ENCODE measurements at places on chromosomes 16 and 17.

DNA sequence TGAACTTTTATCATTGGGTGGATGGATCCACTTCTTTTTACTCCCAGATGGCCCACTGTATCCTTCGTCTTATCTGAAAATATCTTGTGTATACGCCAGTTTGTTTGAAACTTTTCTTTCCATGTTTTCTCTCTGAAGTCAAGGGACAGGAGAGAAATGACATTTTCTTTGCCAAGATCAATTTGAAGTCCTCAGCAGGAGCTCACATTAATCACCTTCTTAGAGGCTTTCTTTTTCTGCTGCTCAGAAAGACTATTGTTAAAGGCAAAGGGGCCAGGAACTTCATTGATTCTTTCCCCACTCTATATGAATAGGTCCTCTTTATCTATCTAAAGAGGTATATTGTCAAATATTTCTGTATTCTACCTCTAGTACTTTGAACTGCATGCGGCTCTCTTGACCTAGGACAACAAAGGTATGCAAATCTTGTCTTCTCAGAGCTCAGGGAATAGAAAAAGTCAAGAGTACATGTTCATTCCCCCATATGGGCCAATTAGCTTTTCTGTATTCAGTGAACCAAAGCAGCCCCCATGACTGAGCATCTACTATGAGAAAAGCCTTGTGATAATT, 583.3 kb downstream of the HS3ST4 start:
- DNase-seq = no peak

- no peak for DNase-seq
These were observed 185.3 kb downstream of the TMEM132E start for GRCh38 chr17:34764716-34765115.

DNA sequence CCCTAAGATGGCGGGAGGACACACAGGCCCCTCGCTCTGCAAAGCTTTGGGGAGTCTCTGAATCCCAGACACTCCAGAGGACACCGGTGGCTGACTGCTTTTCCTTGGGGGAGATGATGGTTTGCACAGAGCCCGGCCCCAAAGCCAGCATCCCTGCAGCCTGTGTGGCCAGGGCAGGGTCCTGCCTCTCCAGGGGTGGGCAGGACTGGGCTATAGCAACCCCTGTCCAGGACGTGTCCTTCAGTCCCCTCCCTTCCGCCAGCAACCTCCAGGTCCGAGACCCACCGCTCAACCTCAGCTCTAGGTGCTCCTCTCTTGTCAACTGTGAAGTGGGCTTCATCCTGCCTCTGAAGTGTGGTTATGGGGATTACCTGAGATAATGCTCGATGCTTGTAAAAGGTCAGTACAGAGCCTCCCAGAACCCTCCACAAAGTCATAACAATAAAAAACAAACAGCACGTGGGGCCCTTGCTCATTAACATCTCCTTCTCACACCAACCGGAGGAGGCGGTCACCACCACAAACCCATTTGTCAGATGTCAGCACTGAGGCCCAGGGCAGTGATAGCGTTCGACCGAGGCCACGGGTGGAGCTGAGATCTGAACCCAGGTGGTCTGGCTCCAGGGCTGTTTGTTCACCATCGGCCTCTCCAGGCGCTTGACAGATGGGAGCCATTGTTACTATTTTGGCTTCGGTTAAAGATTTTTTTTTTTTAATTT, 304.8 kb downstream of the IRF8 start:
- DNase-seq = no peak

- no peak for DNase-seq
These were observed 89.1 kb downstream of the ELAC2 start for GRCh38 chr17:12928736-12929135.

DNA sequence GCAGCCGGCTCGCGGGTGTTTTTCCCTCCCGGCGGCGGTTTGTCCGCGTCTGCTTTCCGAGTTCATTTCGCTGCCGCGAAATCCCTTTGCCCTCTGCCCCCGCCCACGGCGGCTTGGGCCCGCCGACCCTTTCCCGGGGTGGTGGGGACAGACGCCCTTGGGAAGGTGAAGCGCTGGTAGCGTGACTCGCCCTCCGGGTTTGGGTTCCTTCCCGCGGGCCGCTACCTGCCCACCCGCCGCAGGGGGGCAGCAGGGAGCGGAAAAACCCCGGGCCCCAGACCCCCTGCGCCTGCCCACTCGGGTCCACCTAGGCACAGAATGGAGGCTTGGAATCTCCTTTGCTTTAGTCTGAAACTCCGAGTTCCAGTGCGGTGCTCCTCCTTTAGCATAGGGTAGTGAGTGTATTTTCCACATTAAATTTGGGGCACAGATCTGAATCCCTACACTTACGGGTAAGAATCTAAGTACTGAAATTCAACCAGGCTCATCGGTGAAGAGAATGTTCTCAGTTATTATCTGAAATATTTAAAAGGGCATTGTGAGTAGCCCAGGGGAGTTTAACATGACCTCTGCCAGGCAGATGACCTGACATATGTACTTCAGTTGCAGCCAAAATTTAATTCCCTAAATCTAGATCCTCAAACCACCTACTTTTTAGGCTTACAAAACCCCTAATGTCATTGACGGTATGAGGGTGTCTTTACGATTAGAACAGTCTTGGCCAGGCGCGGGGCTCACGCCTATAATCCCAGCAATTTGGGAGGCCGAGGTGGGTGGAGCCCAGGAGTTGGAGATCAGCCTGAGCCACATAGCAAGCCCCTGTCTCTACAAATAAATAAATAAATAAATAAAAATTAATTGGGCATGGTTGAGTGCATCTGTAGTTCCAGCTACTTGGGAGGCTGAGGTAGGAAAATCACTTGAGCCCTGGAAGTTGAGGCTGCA, 1.0 kb downstream of the NME2 start:
- peak; percentile 46 for DNase-seq

- DNase-seq = no peak
These were observed 256.9 kb upstream of the SALL1 start for GRCh38 chr16:51407921-51408320.

- DNase-seq = no peak
These were observed 12.1 kb upstream of the CHP2 start for GRCh38 chr16:23742766-23743165.

DNA sequence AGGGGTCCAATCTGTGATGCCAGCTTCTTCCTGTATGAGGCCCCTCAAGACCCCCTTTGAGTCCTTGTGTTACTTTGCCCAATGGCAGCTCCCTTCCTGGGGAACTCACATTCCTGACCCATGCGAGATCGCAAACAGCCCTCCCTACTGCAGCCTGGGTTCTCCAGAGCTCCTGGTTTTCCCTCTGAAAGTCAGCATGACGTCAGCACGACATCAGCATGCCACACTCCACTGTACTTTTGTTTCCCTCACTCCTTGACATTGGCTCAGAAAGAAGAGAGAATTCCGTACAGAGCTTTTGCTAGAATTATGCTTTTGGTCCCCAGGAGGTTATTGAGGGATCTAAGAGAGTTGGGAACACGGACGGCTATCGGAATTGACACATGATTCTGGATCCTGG, 168.1 kb upstream of the PIRT start:
- DNase-seq = no peak

DNA sequence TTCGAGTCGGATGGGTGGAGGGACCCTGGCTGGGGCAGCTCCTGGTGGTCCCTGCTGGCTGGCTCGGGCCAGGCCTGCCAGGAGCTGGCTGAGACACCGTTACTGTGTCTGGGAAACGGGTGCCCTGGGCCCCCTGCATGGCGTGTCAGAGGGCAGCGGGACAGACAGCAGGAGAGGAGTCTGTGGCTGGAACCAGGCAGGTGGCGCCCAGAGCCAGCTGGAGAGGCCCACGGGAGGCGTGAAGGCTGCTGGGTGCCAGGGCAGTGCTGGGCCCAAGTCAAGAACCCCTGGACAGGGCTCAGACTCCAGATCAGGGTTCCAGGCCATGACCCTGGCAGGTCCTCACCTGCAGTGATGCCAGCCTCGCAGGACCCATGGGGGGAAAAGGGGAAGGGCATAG, 16.6 kb downstream of the SOX8 start:
- no peak for DNase-seq

DNA sequence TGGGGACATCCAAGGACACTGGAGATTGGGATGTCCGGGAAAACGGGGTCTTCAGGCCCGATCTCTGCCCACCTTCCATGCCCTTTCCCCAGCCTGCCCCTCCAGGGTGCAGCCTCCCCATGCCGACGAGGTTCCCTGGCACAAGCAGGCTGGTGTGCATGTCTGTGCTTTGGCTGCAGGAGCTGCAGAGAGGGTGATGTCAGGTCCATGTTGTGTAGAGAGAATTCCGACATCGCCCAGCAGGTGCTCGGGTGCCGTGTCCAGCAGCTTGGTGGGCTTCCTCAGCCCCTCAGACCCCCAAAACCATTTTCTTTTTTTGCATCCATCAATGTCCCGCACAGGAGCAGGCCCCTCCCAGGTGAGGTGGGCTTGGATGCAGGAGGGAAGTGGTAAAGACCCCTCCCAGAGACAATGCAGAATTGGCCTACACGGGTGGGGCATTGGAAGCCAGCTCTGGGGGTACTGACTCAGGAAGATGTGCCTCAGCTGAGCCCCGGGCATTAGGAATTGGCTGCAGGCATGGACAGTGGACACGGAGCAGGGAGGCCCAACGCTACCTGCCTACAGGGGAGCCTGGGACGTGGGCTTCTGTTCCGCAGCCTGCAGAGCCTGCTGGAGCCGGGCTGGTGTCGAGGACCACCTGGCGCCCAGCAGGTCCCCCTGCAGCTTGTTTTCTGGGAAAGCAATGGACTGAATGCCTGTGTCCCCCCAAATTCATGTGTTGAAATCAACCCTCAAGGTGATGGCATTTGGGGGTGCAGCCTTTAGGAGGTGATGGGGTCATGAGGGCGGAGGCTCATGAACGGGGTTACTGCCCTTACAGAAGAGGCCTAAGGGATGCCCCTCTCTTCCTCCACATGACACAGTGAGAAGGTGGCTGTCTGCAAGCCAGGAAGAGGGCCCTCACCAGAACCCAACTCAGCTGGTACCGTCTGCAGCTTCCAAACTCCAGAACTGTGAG, 97.5 kb downstream of the METRNL start:
- no peak for DNase-seq

GRCh38 chr17:63753215-63753614, 11.6 kb upstream of the STRADA start:
- no peak for DNase-seq

DNA sequence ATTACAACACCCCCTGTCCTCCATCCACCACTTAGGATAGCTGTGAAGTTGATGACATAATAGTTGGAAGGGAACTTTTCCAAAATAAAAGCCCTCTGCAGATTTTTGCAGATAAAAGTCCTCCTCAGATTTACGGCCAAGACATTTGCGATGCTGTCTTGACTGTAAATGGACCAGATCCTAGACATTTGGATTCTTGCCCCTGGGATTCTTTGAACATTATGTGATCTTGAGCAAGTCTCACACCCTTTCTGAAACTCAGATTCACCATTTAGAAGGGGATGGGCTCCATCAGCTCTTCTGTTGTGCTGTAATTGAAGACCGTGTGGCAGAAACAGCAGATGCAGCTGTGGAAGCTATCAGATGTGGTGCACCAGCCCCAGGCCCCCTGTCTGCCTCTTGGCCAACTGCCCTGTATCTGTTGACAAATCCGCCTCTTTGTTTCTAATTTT, 153.9 kb upstream of the CACNG3 start:
- no peak for DNase-seq

- DNase-seq = no peak
These were observed 1.6 kb downstream of the ZNF598 start for GRCh38 chr16:2008009-2008526.

GRCh38 chr17:81723651-81724209, 11.6 kb downstream of the SLC25A10 start:
- DNase-seq = no peak
